ENCODE measurements at places on chromosomes 7 and 10. TPM values are rescaled to one million over a fixed set of nuclear protein-coding genes. Genes with fewer than 3 reads are reported as not detected.

Gene HNRNPH3
- total RNA-seq: 24.1 TPM

Gene SLC12A9
- total RNA-seq: 21.0 TPM

Gene SCRN1
- total RNA-seq: 88.6 TPM

Gene FAM53B
- total RNA-seq: 148 TPM

Gene CNTNAP2
- not detected for total RNA-seq

Gene MPLKIP
- 30.7 TPM for total RNA-seq

DNA sequence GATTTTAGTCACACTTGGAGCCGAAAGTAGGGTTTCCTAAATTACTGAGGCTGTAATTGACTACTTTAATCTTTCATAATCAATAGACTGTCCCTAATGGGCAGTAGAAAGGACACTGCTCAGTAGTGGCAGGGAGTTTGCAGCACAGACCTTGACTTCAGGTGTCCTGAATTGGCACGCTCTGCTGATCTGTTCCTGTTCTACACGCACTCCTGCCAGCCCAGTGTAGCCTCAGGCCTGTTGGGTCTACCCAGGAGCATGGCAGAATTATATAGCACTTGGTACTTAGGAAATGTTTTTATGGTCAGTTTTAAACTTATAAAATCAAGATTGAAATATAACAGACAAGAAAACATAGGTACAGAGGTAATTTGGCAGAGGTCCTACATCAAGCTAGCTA, 9.0 kb downstream of the EIF4H start:
- DNase-seq: no peak

- no peak for DNase-seq
Measured at GRCh38 chr10:60753817-60754216, 24.5 kb upstream of the CDK1 start.

- no peak for DNase-seq
Measured at GRCh38 chr7:16433568-16434122, 12.3 kb upstream of the CRPPA start.

DNA sequence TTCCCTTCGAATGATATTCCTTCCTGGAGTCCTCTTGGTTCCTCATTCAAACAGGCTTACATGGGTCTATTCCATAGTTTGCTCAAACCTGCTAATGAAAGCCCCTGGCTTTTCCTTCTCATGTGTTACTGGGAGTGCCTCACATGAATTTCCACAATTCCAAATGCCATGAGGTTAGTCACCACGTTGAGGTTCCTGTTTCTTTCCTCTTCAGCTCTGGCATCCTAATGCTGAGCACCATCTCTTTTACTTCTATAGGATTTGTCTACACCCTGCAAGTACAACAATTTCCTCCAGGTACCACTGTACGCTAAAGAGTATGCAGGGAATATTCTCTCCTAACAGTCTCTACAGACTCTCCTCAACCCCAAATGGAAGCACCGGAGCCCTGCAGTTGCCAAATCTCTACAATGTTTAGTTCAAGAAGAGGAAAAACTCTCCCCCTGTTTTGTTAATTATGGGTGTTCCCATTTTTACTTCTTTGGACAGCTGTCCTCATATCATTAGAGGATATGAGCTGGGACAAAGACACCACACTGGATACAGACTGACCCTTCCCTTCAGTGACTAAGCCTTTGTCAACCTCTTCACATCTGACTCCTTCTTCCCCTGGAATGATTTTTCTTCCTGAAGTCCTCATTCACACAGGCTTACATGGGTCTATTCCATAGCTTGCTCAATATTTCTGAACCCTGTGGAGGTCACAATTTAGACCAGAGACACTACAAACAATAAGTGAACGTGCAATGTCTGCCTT, 145.8 kb upstream of the BET1 start:
- no peak for DNase-seq

DNA sequence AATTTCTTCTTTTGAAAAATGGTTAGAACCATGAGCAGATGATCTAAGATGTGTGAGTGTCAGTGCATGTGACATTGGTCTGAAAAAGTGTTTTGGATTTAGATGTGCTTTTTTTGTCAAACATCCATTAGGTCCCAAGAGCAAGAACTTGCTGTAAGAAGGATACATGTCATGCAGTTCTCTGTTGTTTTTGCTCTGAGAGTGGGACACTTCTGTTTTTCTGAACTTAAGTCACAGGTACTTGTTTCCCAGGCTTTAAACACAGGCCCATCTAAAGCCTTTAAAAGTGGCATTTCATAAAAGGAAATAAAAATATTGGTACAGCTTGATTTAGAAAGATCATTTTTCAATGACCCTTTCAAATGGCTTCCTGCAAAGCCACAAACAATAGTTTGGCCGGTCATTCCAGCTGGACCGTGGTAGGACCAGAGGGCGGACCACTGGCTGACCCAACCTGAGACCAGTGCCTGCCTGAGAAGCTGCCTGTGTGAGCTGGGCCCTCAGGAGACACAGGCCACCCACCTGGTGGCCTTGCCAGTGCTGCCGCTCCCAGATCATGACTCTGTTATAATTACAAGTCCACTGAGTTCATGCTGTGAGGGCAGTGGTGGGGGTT, 92.7 kb downstream of the EEPD1 start:
- DNase-seq: no peak

DNA sequence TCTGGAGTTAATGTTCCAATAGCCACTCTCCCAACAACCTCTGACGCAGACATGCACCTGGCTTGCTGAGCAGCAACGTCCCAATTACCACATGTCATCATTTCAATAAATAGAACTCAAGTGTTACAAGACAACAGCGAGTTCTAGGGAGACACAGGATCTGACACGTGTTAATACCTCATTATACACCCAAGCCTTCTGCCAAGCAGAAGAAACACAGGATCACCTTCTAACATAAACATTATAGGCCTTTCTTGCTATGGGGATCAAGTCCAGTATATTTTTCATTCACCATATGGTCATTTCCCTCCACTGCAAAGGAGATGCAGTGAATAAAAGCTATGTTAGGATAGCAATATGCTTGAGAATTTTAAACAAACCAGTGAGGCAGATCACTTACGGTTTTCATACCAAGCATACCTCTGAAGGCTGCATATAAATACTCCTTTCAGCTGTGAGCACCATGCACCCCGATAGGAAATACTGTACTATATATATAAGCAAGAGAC, 74.2 kb downstream of the JAZF1 start:
- no peak for DNase-seq

DNA sequence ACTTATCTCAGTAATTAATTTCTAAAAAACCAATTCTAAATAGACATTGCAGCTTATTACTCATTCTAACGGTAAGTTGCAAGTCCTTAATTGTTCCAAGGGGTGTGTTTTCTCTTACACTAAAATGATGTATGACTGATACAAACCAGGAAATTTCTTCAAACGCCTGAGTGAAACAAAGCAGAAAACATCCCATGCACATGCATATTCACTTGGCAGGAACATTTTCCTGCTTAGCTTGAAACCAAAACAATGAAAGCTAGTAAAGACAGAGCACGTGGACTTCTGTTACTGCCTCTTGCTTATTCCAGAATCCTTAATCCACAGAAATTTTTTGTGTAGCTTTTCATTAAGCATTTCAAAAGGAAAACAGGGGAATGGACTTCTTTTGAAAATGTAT, 187.7 kb downstream of the MTERF1 start:
- no peak for DNase-seq

GRCh38 chr7:112421666-112422486, 28.4 kb upstream of the IFRD1 start:
- DNase-seq: peak; percentile 88

- DNase-seq: no peak
Measured at GRCh38 chr10:125844751-125845221, 21.4 kb downstream of the BCCIP start.

GRCh38 chr7:126682176-126682575, 570.6 kb downstream of the GRM8 start:
- DNase-seq: no peak

DNA sequence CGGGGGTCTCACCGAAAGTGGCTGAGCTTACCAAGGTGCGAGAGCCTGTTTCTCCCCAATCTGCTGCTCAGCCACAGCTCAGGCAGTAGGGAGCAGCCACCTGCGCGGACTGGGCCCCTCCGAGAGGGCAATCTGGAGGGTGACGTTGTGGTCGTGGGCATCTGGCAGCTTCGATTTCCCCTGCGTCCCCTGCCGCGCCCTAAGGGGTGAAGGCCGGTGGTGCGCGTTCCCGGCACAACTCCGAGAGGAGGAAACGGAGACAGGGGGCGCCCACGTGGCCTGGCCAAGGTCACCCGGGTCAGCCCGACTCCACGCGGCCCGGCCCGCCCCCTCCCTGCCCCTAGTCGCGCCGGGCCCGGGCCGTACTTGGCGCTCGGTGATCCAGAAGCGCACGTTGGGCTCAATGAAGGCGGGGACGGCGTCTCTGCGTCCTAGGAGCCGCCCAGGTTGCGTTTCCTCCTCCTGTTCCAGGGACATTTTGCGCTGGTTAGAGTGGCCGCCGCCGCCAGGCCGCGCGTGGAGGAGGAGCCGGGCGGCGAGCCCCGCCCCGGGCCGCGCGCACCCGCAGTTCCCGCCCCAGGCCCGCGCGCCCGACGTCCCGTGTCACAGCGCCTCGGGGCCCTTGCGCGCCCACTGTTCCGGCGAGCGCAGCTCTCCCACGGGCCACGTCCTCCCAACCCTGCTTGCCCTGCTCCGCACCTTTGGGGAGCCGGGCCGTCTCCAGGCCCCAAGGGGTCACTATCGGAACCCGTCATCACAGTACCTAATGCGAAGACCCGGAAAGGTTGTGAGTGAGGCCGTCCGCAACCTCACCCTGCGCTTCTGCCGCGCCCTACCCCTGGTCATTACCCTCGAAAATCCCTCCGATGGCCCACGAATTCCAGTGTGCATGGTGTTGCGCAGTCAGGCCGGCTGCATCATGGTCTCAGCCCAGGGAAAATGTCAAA, at the start of gene SFXN4:
TSS of gene SFXN4 (minus strand) at position 544 of the 947 bp plus-strand sequence. CDS start at position 477, 67 bp downstream.
- peak; percentile 94 for DNase-seq

DNA sequence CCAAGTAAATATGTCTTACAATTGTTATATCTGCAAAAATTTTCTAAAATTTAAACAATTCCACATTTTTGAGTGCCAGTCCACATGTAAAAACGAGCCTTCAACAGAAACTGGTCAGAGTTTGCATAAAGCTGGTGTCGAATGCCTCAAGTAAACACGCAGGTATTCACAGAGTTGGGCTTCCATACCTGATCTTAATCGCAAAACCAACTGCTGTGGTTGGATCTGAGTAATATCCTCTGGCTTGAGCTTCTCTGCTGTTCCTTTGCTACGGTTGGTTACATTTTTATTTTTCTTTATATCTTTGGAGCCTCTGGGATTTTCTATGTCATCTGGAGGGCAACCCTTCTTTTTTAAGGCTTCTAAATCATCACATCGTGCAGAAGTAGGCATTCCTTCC, 28.4 kb downstream of the ITGB1 start:
- DNase-seq: no peak

- no peak for DNase-seq
Measured at GRCh38 chr7:111654343-111654742, 92.1 kb upstream of the IMMP2L start.

DNA sequence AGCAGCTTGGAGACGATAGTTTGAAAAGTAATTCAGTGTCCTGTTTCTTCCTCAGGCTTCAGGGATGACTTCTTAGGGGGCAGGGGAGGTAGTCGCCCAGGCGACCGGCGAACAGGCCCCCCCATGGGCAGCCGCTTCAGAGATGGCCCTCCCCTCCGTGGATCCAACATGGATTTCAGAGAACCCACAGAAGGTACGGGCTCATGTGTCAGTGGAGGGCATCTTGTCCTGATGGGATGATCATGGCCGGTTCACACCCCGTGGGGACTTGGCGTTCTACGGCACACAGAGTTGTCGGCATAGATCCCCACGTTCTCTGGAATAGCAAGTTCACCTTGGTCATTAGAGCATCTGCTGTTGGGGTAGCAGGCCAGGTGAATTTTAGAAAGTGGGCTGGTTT, 15.1 kb upstream of the LAT2 start:
- DNase-seq: no peak

All from Karpas-422 (cell line).